Heart right ventricle (tissue), 16 donors: ENCODE measurements at places on chromosomes 11 and 22. TPM values are rescaled to one million over a fixed set of nuclear protein-coding genes. Genes with fewer than 3 reads are reported as not detected.
A peak's percentile ranks its signal among the peaks of the same experiment; 100 is the strongest.

GRCh38 chr11:113553235-113553634, 78.0 kb upstream of the DRD2 start:
- H3K36me3 ChIP-seq, result no peaks in the 10 kb centered on the region
- no peak overlapping the region for H3K4me3 ChIP-seq
- H3K27me3 ChIP-seq, result no peaks in the 10 kb centered on the region
- no peak overlapping the region for H3K27ac ChIP-seq

DNA sequence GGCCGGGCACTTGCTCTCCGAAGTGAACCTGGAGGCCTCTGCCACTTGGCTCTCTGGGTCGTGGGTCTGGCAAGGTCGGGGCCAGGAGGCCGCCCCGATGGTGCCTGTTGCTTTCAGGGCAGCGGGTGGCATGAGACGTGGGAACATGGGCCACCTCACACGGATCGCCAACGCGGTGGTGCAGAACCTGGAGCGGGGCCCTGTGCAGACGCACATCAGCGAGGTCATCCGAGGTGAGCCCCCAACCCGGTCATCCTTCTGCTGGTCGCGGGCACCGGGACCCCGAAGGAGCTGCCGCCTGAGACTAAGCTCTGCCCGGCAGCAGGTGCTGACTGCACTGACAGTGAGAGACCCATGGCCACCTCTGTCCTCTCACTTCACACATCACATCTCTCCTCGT, 40.0 kb downstream of the SBF1 start:
- H3K27me3 ChIP-seq, result no peaks in the 10 kb centered on the region
- H3K36me3 ChIP-seq, result peaks cover 17% of the 10 kb centered on the region
- H3K4me1 ChIP-seq, result no peaks in the 10 kb centered on the region

GRCh38 chr11:128552783-128553661, 34.3 kb downstream of the ETS1 start:
- H3K27ac ChIP-seq, result no peak overlapping the region
- H3K4me3 ChIP-seq, result no peak overlapping the region
- H3K4me1 ChIP-seq, result peaks cover 76% of the 10 kb centered on the region
- H3K36me3 ChIP-seq, result no peaks in the 10 kb centered on the region
- no peaks in the 10 kb centered on the region for H3K27me3 ChIP-seq

- H3K4me3 ChIP-seq, result no peak overlapping the region
- H3K27ac ChIP-seq, result no peak overlapping the region
- H3K36me3 ChIP-seq, result no peaks in the 10 kb centered on the region
- peaks cover 8% of the 10 kb centered on the region for H3K4me1 ChIP-seq
- DNase-seq, result peak; percentile 50
These were observed 7.6 kb upstream of the KCTD17 start for GRCh38 chr22:37043828-37044538.

DNA sequence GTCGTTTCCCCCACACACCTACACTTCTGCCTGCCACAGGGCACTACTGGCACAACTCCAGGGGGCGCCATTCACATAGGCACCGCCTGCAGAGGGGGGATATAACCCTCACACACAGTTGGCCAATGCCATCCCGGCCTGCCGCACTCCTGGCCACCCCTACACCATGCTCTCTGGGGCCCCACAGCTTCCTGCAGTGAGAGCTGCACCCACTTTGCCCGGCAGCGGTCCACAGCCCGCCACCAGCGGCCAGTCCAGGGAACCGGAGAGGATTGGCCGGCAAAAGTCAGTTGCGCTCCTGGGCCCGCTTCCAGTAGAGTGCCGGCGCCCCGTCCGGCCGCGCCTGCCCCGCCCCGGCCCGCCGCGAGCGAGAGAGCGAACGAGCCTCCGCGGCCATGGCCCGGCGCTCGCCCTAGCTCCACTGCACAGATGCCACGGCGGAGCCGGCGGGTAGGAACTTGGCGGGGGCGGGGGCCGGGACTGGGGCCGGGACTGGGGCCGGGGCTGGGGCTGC, 25.6 kb upstream of the SUSD2 start:
- H3K27me3 ChIP-seq, result no peaks in the 10 kb centered on the region
- H3K36me3 ChIP-seq, result peaks cover 6% of the 10 kb centered on the region

GRCh38 chr22:29511126-29511862, 31.3 kb downstream of the NEFH start:
- no peaks in the 10 kb centered on the region for H3K4me1 ChIP-seq
- no peak for DNase-seq
- no peak overlapping the region for H3K27ac ChIP-seq
- H3K27me3 ChIP-seq, result no peaks in the 10 kb centered on the region

GRCh38 chr11:113401718-113402117, 14.1 kb downstream of the ANKK1 start:
- H3K4me1 ChIP-seq, result no peaks in the 10 kb centered on the region
- no peak overlapping the region for H3K27ac ChIP-seq
- DNase-seq, result peak; percentile 80
- H3K27me3 ChIP-seq, result no peaks in the 10 kb centered on the region
- H3K36me3 ChIP-seq, result no peaks in the 10 kb centered on the region

DNA sequence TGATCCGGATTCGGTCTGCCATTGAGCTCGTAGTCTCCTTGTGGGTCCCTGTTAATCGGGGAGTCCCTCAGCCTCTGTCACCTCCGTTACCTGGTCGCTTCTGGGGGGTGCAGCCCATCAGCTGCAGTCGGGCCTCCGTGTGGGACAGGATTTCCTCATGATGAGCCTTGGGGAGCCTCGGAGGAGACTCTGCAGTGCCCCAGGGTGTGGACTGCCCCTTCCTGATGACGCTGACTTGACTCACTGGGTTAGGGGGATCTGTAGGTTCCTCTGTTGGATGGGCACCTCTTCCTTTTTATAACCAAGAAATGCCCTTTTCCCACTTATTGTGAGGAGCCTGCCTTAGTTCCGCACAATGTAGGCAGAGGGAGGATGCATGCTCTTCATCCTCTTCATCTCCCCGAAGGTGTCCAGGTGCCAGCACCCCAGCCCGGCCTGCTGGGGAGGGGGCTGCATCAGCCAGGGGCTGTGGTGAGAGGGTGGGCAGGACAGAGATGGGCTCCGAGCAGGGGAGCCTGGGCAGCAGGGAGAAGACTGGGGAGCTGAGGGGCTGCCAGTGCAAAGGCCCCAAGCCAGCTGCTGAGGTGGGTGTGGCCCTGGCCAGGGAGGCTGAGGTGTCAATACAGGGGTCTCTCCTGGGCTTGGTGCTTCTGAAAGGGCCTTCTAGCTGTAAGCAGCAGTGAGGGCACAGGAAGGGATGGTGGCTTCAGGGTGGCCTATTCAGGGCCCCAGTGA, 13.5 kb upstream of the TTLL8 start:
- no peak overlapping the region for H3K27ac ChIP-seq
- DNase-seq, result no peak
- H3K4me3 ChIP-seq, result no peak overlapping the region
- H3K36me3 ChIP-seq, result no peaks in the 10 kb centered on the region
- H3K4me1 ChIP-seq, result no peaks in the 10 kb centered on the region
- peaks cover 20% of the 10 kb centered on the region for H3K27me3 ChIP-seq

OR5F1 gene
- not detected for polyA plus RNA-seq

DNA sequence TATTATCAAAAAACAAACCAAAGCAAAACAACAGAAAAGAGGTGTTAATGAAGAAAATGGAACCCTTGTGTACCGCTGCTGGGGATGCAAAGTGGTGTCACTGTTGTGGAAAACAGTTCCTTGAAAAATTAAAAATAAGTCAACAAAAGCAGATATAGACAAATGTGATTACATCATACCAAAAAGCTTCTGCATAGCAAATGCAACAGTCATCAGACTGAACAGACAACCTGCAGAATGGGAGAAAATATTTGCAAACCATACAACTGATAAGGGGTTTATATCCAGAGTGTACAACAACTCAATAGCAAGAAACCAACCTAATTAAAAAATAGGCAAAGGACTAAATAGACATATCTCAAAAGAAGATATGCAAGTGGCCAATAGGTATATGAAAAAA, 22.9 kb upstream of the CARS1 start:
- H3K4me1 ChIP-seq, result no peaks in the 10 kb centered on the region
- H3K4me3 ChIP-seq, result no peak overlapping the region
- no peak overlapping the region for H3K27ac ChIP-seq
- DNase-seq, result no peak

- DNase-seq, result no peak
- no peak within 1 kb of the TSS for H3K27ac ChIP-seq
- peaks cover 12% of the 10 kb centered on the region for H3K4me1 ChIP-seq
- H3K36me3 ChIP-seq, result no peaks in the 10 kb centered on the region
- peaks cover 47% of the 10 kb centered on the region for H3K27me3 ChIP-seq
- peak within 1 kb of the TSS; percentile 35 for H3K4me3 ChIP-seq
These were observed at the start of gene PANX2 for GRCh38 chr22:50170453-50171318. PANX2 (plus strand) TSS chr22:50170731; CDS start chr22:50170731, 0 bp downstream.

DNA sequence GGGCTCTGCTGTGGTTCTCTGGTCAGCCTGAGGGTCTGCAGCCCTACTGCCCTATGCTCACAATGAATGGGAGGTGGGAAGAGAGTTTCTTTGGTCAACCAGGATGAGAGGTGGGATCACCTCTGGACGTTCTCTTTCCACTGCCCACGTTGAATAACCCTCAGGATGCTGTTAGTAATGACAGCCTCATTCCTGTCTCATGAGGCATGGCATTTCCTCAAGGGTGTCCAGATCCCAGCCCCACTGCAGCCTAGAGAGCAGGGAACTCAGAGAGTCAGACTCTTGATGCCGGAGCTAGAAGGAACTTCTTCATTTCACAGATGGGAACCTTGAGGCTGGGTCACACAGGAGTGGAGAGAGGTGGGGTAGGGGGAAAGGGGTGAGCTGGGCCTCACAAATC, 196.0 kb downstream of the CEP164 start:
- H3K27me3 ChIP-seq, result no peaks in the 10 kb centered on the region
- no peaks in the 10 kb centered on the region for H3K36me3 ChIP-seq
- no peak for DNase-seq

DNA sequence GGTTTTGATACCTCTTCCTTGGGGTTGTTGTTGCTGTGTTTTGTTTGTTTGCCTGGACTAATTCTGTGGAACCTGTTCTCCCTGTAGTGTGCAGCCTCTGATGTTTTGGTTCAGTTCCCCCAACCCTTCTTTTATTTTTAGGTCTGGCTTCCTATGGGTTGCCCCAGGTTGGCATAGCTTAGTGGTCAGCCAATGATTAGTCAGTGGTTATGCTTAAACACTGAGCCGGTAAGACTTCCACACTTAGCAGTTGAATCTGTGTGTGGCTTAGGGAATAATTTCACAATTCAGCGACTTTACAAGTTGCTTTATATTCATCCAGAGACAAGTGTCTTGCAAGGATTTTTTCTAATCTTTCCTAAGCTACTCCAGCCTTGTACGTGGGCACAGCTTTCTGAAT, 78.6 kb upstream of the CLPB start:
- H3K4me3 ChIP-seq, result no peak overlapping the region
- H3K27me3 ChIP-seq, result no peaks in the 10 kb centered on the region
- DNase-seq, result no peak
- no peaks in the 10 kb centered on the region for H3K36me3 ChIP-seq

OR4C3 gene
- polyA plus RNA-seq, result not detected

DNA sequence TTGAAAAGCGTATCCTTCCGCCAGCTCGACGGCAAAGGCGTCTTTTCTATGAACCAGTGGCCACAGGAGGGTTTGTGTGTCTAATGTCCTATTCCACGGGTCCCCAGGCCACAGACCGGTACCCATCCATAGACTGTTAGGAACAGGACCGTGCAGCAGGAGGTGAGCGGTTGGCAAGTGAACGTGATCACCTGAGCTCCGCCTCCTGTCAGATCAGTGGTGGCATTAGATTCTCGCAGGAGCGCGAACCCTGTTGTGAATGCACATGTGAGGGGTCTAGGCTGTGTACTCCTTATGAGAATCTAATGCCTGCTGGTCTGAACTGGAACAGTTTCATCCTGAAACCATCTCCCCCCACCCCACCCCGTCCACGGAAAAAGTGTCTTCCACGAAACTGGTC, 62.7 kb upstream of the KCNQ1OT1 start:
- H3K4me1 ChIP-seq, result no peaks in the 10 kb centered on the region
- no peak overlapping the region for H3K27ac ChIP-seq
- no peaks in the 10 kb centered on the region for H3K27me3 ChIP-seq

DNA sequence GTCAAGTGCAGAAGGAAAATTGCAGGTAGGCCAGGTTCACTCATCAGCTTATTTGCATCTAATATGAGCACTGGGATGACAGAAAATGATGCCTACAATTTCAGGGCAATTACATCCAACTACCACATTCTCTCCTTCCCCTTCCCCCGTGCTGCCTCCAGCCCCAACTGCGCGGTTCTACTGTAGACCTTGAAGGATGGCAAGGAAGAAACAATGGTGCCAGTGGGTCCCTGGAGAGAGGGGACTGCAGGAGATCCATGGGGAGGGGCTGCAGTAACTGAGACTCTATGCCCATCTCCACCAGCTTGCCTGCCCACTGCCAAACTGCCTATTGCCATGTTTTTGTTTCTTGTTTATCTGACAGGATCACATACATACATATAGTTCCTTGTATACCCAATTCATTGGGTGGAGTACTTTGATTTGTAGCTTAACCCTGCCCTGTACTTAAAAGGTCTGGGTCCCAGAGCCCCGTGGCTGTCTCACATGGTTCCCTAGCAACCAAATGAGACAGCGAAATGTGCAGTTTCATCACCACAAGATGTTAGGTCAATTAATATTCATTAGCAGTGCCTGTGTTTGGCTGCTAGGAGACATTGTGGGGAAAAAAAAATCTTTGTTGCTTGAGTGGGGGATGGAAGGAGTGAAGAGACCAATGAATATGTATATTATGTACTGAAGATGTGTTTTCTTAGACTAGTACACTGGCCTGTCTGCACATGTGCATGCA, 253.5 kb upstream of the PLET1 start:
- no peak overlapping the region for H3K27ac ChIP-seq
- H3K36me3 ChIP-seq, result no peaks in the 10 kb centered on the region
- no peak overlapping the region for H3K4me3 ChIP-seq
- H3K4me1 ChIP-seq, result no peaks in the 10 kb centered on the region
- no peak for DNase-seq
- H3K27me3 ChIP-seq, result no peaks in the 10 kb centered on the region

- DNase-seq, result no peak
- no peaks in the 10 kb centered on the region for H3K4me1 ChIP-seq
- no peaks in the 10 kb centered on the region for H3K36me3 ChIP-seq
- H3K27ac ChIP-seq, result no peak overlapping the region
These were observed 46.8 kb downstream of the PAMR1 start for GRCh38 chr11:35478471-35479091.

- no peak for DNase-seq
- H3K36me3 ChIP-seq, result no peaks in the 10 kb centered on the region
- peaks cover 9% of the 10 kb centered on the region for H3K27me3 ChIP-seq
- peaks cover 3% of the 10 kb centered on the region for H3K4me1 ChIP-seq
- no peak overlapping the region for H3K4me3 ChIP-seq
These were observed 5.8 kb downstream of the SHANK2 start for GRCh38 chr11:71246559-71246958.
